Occipital lobe (tissue), 3 donors: ENCODE measurements at places on chromosomes 1 and 21.

DNA sequence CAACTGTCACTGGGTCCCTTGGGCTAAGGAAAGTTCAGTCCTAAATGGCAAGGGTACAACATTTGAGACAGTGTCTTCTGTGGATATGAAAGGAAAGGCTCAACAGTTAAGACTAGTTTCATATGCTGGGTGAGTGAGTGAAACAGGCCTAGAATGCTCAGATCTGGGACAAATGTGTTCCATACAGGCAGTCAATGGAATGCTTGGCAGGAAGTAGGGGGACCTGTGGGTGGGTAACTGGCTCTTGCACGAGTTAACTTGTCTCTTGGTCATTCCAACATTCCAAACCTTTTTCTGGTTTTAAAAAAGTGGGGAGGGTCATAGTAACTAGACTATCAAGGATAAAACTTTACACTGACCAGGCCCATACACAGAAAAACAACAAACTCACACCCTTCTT lies 17.8 kb upstream of the ADAM30 start:
- no peak for DNase-seq

DNA sequence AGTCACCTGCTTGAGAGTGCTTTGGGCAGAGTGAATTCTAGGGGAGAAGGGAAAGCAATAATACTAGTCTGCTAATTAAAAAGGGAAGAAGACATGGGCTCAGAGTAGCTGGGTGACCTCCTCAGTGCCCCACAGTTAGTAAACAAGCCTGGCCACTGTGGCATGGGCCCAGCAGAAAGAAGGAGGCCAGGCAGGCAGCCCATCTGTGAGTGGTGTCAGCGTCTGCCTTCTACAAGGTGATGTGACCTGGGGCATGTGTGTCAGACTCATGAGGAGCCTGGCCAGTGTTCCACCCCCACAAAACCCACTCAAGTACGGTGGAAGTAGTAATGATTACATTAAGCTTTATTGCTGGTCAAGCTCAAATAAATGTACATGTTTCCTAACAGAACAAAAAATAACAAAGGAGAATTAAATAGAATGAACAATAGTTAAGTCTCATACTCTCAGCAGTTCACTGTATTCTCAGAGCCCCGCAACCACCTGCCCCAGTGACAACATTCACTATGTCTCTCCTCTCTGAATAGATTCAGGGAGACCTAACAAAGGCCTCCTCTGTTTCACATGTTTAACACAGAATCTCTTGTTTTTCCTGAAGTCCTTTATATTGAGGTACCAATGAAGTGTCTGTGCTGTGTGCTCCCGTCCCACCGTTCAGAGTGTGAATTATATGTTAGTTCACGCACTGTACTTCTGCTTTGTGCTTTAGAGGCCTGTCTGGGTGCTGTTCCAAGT lies 32.5 kb downstream of the SLC22A15 start:
- peak; percentile 31 for DNase-seq

- no peak for DNase-seq
These were observed 4.8 kb upstream of the COX20 start for GRCh38 chr1:244830639-244831038.

GRCh38 chr1:59506952-59507351 lies 210.1 kb downstream of the FGGY start:
- no peak for DNase-seq

DNA sequence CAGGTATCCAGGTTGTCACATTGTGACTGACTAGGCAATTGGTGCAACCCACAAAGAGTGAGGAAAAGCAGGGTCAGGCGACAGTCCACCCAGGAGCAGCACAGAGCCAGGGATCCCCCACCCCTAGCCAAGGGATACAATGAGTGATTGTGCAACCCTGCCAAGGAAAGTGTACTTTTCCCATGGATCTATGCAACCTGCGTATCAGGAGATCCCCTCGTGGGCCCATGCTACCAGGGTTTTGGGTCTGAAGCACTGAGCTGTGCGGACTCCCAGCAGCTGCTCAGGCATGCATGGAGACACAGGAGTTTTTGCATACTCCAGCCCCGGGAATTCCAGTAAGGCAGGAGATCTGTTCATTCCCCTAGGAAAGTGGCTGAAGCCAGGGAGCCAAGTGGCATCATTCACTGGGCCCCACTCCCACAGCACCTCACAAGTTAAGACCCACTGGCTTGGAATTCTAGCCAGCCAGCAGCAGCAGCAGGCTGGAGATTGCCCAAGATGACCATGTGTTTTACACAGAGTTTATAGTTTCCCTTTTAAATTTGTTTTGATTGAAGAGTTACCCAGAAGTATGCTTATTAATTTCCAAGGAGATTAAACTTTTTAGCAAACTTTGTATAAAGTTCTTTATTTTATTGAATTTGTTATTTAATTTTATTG lies 136.0 kb downstream of the LTN1 start:
- no peak for DNase-seq
